ENCODE measurements at places on chromosomes 12 and 14.

DNA sequence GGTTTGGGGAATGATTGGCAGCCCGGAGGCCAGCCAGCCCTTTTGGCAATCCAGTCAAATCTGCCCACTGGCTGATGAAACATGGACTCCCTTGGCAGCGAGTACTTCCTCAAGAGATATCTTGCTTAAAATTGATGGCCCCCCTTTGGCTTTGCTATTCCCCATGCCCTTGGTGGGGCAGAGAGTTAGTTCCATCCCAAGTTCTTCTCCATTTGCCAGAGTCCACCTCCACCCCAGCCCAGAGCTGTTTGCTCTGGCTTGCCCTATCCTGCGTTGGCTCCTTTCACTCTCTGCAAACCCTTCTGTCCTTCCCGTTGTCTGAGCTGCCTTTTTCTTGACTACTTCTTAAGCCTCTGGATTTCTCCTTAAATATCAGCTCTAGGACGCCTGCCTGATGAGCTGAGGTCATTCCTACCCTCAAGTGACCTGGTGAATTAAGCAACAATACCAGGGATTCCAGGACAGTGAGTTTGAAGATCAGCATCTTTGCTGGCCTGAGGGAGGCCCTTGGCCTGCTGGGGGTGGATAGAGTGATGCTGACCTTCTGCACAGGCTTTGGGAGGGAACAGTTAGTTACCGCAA, 212.0 kb downstream of the CACNA1C start:
- DNase-seq = no peak

DNA sequence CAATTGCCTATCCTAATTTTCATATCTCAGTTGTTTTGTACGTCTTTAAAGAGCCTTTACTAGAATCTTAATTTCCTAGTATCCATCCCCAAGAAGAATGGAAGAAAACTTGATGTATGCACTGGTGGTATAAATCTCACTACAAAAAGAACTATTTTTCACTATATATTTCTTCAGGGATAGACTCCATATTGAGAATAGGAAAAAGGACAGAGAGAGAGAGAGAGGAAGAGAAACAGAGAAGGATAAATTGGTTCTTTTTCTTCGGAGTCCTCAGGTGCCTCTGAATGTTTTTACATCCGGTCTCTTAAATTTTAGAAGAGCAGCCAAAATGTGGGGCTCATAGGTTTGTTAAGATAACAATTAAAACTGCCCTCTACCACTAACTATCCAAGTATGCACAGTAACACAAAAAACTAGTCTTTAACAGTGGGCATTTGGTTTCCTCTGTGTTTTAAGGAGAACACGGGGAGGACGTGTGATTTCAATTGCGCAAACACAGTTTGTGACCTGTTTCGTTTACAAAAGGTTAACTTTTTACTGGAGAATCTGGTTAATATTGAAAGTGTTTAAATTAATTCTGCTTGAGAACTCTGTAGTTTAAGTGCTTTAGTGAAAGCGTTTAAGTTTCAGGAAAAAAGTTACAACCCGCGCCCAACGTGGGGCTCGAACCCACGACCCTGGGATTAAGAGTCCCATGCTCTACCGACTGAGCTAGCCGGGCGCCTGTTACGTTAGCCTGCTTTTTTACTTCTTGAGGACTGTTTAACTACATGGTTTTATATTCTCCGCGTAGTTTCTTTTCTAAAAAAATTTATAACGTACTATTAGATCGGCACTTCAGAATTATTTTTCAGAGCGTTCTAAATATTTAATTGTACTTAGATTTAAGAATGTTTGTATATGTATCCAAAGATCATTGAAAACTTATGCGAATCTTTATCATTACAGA, 5.1 kb upstream of the PSMA3 start:
- peak; percentile 64 for DNase-seq

DNA sequence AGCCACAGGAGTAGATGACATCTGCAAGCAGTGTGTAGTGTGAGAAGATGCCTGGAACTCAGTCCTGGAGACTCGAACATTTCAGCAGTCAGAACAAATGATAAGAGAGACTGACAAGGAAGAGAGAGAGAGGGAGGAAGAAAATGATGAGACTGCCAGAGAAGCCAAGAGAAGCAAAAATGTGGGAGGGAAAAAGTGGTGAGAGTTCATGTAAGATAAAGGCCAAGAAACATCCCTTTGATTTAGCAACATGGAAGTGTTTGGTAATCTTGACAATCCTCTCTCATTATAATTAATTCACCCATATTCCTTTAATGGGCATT, 42.6 kb downstream of the LIMA1 start:
- no peak for DNase-seq

DNA sequence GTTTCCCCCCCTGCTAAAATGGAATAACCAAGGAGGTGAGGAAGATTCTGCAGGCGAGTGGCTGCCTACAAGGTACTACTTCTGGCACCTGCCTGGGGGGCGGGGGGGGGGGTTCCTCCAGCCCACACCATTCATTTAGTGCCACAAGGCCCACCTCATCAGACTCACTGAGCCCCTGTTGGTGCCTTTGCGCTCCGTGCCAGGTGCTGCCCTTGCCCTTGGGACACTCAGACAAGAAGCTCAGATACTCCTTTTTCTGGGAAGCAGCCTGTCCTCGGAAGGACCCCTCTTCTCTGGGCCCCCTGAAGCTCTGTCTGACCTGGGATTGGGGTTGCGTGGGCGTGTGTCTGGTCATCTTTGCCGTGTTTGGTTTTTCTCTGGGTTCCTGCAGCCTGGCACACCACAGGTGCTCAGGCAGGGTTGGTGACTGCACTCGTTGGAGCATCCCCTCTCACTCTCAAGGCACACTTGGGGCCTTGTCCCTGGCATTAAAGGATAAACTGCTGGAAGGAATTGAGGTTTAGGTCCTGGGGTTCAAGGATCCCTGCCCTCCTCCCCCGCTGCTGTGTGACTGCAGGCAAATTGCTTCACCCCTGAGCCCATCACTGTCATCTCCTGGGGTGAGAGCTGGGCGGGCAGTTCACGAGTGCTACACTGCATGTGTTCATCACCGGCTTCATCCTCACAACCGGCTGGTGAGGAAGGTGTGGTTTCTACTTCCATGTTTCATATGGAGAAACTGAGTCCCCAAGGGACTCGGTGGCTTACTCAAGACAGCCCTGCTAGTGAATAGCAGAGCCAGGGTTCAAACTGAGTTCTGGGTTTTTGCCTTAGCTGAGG, 16.9 kb downstream of the FAM222A start:
- no peak for DNase-seq

DNA sequence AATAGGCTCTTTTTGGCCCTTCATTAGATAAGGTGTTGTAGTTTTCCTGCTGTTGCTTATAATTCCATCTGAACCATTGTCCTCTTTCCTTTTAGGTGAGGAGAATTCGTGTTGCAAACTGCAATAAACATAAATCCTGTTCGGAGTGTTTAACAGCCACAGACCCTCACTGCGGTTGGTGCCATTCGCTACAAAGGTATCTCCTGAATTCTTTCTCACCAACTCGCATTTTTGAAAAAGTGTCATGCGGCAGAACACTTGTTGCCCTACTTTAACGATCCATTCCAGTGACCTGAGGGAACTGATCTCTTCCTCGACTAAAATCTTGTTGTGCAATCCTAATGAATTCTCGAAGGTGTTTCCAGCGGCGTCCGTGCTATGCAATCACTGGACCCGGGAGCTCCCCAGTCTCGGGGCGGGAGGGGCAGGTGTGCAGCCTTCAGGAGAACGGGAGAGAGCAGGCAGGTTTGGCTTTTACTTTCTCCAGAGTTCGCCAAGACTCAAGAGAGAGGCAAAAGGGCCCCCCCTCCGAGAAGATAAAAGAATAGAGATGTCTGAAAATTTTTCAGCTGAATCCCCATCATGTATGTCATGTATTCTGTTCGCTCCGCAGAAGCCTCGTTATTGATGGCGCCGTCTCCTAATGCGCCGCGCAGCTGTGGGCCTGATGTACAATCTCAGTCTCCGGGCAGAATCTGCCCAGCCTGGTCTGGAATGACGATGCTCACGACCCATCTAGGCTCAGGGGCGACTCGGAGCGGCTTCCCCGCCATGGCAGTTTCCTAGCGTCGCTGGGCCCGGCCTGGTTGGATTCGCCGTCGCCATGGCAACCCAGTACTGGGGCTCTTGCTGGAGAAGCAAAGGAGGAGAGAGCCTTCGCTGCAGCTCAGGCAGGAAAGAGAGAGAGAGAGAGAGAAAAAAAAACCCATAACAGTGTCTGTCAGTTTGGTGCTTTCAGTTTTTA, 38.2 kb downstream of the PLXNC1 start:
- DNase-seq = no peak

- no peak for DNase-seq
These were observed 768.8 kb upstream of the TBX3 start for GRCh38 chr12:115452751-115453281.

DNA sequence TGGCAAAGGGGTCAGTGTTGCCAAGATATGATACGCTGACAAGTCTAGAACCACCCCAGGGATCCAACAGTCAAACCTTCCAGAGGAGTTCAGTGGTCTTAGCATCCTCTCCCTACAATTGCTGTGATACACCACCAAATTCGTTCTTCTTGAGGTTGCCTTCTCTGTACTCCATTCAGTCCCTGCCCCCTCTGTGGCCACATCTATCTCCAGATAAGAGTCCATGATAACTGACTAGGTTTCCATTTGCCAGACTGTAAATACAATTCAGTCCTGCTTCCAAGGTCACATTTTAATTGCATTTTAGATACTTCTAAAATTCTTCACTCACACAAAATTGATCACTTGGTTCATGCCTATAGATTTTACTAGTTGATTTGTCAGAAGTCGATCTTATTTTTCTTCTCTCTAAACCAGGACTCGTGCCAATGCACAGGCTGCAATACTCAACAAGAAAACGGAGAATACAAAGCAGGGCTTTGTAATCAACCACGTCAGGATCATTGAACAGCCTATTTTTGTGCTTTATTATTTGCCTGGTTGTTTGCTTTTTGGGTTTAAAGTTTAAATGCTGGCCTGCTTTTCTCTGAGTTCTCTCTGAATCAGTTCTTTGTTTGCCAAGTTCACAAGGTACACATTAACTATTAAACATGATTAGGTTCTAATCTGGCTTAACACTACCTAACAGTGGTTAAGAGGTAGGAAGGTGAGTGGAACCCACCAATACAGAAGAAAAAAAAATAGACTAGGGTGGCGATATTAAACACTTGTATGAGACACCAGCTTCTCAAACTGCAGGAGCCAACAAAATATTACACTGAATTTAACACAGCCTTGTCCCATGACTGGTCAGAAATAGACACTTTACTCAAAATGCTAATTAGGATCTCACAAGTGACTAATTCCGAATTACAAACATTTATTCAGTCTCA, 5.3 kb upstream of the TSPAN8 start:
- no peak for DNase-seq

GRCh38 chr12:24084800-24085199, 135.3 kb upstream of the SOX5 start:
- no peak for DNase-seq

- DNase-seq = no peak
These were observed 753 bp upstream of the ATP5MC2 start for GRCh38 chr12:53676656-53677015.

GRCh38 chr14:35144029-35144428, 21.7 kb downstream of the PRORP start:
- no peak for DNase-seq

DNA sequence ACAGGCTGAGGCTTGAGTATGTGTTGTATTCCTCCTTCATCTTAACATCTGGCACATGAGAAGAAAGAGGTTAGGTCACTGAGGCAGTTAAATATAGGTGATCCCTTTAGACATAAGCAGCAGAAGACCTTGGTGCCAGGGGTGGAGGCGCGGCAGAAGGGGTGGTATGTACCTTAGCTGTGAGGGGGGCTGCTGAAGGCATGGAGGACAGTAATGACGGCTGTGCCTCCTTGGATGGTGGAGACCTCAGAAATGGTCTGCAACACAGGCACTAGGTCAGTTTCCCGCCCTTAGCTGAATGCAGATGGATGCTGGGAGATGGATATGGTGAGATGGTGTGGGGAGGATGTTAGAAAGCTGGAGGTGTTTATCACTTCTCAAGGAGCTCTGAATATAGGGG, 1.5 kb upstream of the PNMA1 start:
- no peak for DNase-seq

GRCh38 chr12:14771651-14772137, 31.6 kb downstream of the WBP11 start:
- peak; percentile 36 for DNase-seq

GRCh38 chr12:102562836-102563425, 82.6 kb upstream of the IGF1 start:
- no peak for DNase-seq

DNA sequence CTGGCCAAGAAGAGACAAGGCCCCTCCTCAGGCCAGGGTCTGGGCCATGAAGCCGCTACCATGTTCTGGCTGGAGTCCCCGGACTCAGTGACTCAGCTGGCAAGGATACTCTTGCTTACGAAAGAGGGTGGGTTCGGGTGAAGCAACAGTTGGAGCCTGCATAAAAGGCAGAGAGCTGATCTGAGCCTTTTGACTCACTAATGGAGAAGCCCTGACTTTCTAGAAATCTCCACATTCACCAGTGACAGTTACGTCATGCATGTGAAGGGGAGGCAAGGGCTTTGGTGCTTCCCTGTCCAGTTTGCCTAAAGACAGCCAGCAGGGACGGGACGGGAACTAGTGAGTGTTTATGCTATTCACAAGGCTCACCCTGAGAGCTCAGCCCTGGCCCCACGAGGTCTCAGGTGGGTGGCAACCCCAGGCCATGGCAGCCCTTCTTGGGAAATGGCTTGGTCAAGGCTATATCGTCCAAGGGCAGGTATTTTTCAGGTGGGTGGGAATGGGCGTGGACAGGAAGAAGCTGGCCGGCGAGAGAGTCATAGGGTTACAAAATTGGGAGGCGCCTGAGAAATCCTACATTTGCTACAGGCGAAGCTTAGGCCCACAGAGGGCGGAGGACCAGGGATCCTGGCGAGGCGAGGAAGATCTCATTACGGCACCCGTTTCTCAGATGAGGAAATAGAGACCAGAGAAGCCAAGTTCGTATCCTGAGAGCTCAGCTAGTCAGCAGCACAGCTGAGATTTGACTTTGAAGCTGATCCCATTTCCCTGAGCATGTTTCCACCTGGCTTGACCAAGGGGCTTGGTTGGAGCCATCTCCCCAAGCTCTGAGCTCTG, 314.6 kb downstream of the BCL11B start:
- no peak for DNase-seq

DNA sequence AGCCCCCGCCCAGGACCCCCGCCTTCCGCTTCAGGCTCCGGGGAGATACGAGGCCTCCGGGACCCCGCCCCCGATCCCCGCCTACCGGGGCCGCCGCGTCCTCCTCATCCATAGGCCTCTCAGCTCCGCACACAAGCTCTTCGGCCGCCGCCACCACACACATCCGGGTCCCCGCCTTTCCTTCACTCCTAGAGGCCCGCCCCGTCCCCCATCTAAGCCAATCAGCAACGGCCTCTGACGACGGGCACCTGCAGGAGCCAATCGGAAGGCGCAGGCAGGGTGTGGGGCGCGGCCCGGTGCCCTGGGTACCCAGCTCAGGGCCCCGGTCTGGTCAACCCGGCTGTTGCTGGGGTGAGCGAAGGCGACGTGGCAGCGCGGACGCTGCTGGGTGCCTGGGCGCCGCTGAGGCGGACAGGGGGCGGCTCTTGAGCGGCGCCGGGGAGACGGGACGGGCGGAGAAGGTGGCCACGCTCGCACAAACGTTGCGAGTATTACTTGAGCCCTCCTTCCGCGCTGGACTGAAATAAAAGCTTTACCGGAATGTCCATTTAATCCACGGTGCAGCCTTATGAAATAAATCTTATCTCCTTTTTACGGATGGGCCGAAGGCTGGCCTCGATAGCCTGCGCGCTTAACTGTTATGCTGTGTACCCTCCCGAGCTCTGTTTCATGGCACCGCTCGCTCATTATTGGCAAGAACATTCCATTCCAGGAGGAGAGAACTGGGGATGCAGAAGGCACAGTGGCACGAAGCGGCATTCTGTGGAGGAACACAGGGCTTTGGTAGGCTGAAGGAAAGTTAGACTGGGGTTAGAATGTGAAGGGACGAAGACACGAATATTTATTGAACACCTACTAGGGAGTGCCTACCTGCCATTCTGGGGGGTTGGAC, at the start of gene SPRYD3:
SPRYD3 (minus strand) TSS at position 165 of the 892 bp plus-strand sequence; CDS start at position 108, 57 bp downstream.
- peak; percentile 96 for DNase-seq
